ENCODE measurements at places on chromosomes 11 and 22.
A peak's percentile ranks its signal among the peaks of the same experiment; 100 is the strongest.

GRCh38 chr11:63639199-63639832 is 25.1 kb upstream of the PLAAT3 start:
- no peak for DNase-seq

- no peak for DNase-seq
Measured at GRCh38 chr22:40210818-40211217, 33.1 kb downstream of the TNRC6B start.

DNA sequence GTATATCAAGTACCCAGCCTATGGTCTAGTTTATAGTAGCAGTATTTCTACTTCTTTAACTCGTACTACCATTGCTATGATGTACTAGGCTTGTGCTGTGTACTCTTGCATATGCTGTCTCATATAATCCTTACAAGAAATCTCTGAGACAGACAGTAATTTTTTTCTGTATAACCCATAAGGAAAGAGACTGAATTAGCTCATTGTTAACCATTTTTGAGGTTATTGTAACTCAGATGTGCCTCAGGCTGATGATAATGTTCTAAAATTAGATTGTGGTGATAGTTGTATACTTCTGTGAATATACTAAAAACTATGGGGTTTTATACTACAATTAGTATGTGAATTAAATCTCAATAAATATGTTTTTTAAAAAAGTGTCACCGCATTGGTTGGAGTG is 112.2 kb upstream of the RRM1 start:
- no peak for DNase-seq

DNA sequence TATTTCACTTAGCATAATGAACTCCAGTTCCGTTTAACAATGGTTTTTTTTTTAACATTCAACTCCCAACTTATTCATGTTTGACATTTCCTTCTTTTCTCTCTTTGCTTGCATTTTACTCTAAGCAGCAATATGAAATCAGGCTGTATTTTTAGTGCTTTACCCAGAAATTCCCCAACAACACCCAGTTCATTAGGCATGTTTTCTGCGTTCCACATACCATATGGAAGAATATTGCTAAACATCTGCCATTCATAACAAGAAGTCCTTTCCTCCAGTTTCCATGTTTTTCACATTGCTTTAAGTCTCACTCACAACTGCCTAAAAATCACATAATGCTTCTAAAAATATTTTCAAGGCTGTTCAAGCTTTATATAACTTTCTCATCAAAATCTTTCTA is 45.8 kb downstream of the PLAAT5 start:
- no peak for DNase-seq

DNA sequence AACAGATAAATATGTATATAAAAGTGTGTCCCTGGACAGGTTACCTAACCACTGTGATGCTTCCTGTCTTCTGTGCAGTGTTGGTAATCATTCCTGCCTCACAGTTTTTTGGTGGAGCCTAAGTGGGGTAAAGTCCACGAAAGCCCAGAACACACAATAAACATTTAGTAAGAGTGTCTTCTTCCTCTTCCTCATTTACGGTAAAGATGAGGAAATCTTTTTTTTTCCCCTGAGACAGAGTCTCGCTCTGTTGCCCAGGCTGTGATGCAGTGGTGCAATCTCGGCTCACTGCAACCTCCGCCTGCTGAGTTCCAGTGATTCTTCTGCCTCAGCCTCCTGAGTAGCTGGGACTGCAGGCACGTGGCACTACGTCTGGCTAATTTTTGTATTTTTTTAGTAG is 117.1 kb downstream of the LDLRAD3 start:
- no peak for DNase-seq

- DNase-seq, result no peak
Measured at GRCh38 chr11:34719303-34719848, 98.5 kb downstream of the EHF start.

DNA sequence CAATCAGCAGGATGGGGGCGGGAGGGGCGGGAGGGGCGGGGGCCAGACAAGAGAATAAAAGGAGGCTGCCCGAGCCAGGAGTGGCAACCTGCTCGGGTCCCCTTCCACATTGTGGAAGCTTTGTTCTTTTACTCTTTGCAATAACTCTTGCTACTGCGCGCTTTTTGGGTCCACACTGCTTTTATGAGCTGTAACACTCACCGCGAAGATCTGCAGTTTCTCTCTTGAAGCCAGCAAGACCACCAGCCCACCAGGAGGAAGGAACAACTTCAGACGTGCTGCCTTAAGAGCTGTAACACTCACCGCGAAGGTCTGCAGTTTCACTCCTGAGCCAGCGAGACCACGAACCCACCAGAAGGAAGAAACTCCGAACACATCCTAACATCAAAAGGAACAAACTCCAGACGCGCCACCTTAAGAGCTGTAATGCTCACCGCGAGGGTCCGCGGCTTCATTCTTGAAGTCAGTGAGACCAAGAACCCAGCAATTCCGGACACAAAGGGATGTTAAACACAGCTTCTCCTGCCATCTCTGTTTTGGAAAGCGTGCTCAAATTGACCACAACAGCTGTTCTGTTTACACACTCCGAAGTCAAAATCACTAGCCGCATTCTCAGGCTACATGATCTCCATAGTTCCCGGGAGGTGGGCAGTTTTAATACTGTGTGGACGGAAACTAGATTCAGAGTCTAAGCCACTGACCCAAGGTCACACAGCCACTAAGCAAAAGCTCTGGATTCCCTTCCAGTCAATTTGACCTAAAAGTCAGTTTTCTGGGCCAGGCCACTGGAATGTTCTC is 11.9 kb downstream of the PLAAT2 start:
- DNase-seq, result no peak

DNA sequence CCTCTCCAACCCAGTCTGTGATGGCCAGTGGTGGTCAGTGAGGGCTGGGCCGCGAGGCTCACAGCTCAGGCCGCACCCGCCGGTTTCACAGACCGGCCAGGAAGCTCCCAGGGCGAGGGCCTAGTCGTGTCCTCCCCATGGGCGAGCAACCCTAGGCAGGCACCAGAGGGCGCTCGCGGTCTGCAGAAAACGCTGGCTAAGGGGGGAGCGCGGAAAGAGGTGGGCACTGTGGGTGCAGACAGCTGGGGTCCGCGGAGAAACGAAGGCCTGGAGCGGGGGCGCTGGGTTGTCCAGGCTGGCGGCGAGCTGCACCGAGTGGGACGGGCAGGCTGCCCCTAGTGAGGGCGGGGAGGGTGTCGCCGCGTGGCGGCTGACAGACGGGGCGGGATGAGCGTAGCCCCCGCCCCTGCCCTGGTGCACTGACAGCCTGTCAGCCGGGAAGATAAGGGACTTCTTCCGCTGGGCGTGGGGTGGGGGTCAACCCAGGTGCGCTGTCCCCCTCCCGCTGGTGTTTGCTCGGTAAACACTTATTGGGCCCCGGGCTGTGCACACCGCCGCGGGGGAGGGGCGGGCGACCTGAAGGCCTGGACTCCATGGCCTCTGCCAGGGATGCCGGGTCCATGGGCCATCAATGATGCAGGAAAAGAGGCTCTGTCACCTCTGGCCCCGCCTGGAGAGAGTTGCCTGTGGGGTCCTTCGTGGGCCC is 7.5 kb downstream of the GP1BB start:
- peak; percentile 35 for DNase-seq

Data from GOT3 (cell line).